Activated CD4-positive, CD25-positive, alpha-beta regulatory T cell (primary cell): ENCODE measurements at places on chromosomes 7 and 10.

GRCh38 chr10:49549640-49550346 lies 10.9 kb upstream of the ERCC6 start:
- DNase-seq, result no peak

- DNase-seq, result no peak
Measured at GRCh38 chr7:33661430-33662160, 243.7 kb upstream of the BMPER start.

DNA sequence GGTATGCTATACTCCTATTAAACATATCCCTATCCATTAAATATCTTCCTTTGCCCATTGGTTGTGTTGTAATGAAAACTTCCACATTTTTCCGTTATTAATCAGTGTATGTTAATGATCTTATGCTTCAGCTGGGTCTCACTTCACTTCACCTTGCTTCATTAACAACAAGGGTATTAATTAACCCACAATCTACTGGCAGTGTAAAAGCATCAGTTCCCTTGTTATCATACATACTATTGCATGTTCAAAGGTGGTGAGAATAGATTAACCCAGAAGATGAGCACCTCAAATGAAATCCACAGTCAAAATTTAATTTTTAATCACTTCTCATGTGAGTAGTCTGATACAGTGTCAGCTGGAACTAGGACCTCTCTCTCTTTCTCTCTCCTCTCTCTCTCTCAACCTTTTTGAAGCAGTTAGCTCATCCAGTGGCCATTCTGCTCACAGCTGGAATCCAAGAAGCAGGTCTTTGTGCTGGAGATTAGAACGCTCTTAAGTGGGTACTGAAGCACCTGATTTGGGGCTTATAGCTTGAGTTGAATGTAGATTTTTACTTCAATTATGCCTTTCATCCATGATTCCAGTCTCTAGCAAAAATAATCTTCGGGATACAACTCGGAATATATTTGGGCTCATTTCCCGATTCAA lies 172.3 kb downstream of the RAPGEF5 start:
- DNase-seq, result no peak

DNA sequence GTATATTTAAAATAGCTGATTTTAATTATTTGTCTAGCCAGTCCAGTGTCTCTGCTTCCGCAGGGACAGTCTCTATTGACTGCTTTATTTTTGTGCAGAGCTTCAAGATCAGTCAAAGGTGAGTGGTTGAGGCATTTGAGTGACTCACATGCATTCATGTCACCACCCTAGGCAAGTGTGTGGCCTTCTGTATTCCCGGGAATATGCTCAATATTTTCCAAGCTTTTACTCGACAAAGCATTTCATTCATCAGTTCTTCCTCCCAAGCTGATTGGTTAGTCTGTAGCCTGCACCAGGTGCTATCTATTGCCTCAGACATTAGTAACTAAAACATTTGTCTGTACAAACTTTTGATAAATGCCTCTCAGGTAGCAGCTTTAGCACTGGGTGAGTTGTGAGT lies 471.5 kb upstream of the NRG3 start:
- no peak for DNase-seq

GRCh38 chr7:95322396-95322795 lies 1.9 kb downstream of the PON1 start:
- DNase-seq, result no peak

DNA sequence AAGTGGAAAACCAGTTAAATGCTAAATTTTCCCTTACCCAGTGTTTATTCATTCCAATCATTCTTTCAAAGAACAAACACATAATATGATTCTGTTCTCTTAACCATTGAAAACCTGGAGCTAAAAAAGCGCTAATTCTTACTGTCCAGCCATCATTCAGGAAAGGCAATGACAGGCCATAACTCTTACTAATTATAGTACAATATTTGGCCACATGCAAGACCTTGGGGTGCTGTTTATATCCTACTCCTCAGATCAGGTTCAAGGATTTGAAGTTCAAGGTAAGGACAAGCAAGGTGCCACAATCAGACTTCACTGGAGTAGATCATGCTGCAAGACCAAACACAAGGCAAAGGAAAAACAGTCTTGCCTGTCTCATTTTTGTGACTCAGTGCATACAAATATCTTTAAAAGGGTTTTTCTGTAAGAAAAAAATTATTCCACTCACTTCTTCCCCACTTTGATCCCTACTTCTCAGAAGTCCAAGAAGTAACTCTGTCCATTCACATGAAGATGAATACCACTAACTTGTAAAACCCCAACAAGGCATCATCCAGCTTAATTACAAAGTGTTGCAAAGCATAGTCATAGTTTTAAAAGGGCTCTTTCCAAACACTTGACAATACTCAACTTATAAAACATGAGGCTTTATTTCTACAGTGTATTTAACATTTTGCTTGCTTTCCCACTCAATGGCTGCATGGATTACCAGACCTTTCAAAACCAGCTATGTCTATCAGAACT lies 153.0 kb downstream of the DOCK4 start:
- DNase-seq, result no peak

DNA sequence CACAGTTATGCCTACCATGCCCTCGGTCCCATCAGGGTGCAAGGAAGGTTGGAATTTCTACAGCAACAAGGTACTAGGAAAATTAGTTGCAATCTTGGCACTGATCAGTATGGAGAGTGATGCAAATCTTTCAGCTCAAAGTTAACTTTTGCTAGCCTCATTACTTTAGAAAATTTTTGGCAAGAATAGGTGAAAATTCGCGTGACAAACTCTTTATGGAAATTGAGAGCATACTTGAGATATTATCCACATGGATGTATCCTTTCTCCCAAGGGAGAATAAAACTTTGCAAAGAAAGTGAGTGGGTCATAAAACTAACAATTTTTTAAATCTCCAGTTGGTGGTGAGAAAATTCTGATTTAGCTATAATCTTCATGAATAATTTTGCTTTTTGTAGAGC lies 71.1 kb upstream of the SLC39A12 start:
- no peak for DNase-seq

- no peak for DNase-seq
Measured at GRCh38 chr10:112802411-112803022, 147.5 kb upstream of the TCF7L2 start.

- DNase-seq, result no peak
Measured at GRCh38 chr10:75940742-75941141, 509.3 kb downstream of the LRMDA start.

- DNase-seq, result no peak
Measured at GRCh38 chr10:24900888-24901685, 51.3 kb downstream of the PRTFDC1 start.

DNA sequence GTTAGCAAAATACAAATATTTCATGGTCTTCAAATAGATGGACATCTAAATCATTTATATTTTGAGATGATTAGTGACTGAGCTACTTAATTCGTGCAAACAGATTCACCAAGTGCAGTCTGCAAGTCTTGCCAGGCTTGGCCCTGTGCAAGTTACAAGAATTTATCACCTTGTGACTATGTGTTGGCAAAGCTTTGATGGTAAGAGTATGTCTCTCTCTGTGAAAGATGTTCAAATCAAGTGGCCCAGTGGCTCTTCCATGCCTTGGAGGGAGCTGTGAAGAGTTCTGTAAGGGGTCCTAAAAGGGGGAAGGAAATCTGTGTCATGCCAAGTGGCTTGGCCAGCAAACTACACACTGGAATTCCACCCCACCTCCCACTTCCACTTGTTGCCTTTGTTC lies 397.3 kb downstream of the TYW1 start:
- no peak for DNase-seq

DNA sequence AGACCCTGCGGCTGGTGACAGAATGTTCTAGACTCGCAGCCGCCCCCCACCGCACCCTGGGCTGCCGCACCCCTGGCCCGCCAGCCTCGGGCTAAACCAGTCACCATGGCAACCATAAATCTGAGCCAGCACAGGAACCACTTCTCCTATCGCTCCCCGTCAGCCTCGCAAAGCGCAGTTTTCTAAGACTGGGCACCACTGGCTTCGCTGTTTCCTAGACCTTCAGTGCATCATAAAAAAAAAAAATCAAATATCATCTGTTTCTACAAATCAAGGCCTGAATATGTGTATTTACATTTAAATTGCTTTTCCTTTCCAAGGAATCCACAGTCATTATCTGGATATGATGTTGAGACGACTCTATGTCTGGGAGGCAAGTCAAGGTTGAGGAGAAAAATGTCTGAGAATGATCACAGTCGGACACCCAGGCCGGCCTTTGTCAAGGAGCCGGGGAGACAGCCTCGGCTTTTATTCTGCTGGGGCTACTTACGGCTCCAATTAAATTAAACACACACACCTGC lies 99.9 kb downstream of the PTPRN2 start:
- no peak for DNase-seq

GRCh38 chr10:128069351-128070051 lies 56.7 kb downstream of the MKI67 start:
- DNase-seq, result peak; percentile 69

DNA sequence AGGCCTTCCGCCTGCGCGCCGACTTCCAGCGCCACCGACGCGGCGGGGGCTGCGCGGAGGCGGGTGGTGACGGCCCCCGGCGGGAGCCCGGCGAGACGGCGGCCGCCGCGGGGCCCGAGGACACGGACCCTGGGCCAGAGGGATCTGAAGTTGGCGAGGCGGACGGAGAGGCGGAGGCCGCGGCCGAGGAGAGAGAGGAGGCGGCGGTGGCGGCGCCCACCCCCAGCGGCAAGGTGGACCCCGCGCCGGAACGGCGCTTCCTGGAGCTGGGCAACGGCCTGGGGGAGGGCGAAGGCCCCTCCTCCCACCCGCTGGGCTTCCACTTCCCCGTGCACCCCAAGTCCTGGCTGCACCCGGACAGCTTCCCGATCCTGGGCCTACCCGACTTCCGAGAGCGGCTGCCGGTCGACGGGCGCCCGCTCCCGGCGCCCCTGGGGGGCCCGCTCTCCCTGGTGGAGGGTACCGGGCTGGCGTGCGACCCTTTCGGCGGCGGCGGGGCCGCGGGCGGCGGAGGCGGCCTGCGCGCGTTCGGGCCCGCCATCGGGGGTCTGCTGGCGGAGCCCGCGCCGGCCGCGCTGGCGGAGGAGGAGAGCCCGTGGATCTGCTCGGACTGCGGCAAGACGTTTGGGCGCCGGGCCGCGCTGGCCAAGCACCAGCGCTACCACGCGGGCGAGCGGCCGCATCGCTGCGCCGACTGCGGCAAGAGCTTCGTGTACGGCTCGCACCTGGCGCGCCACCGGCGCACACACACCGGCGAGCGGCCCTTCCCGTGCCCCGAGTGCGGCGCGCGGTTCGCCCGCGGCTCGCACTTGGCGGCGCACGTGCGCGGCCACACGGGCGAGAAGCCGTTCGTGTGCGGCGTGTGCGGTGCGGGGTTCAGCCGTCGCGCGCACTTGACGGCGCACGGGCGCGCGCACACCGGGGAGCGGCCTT lies 16.2 kb downstream of the ZNF316 start:
- no peak for DNase-seq

- DNase-seq, result no peak
Measured at GRCh38 chr7:44185729-44186128, 3.5 kb downstream of the GCK start.
